ENCODE measurements at places on chromosomes 12 and 14.
A peak's percentile ranks its signal among the peaks of the same experiment; 100 is the strongest.

DNA sequence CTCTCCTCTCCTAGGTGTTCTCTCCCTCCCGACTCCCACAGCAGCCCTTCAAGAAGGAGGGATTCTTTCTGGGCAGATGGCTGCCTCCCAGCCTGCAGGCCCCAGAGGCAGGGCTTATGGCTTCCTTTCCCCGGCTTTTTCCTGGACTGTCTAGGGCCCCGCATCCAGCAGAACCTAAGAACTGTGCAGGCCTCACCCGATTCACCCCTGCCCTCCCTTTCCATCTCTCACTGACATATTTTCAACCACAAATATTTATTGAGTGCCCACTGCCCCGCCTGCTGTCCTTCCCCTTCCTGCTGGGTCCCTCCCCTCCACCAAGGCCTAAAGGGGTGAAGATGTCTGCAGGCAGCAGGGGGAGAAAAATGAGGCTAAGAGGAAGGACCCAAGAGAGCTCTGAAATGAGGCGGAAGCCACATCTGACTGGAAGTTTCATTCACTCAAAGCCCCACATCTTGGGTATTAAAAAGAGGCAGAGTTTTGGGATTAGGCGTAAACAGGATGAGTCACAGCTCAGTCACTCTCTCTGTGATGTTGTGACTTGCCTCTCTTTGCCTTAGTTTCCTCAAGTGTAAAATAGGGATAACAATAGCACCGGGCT lies 2.9 kb downstream of the SCNN1A start:
- DNase-seq, result no peak

DNA sequence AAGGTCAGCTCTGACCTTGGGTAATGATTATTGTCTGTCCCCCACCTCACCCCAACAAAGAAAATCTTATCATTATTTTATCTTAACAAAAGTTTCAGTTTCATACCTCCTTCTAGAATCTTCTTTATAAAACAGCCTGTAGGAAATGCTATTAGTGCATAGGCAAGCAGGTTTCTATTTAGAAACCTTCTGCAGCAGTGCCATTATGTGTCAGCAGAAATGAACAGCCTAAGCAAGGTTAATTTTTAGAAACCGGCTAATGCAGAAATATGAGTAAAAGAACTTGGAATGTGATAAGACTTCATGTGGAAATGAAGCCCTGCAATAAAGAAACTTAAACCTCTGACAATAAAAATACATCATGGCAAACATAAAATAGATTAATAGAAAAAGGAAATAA lies 814.4 kb downstream of the FSCB start:
- DNase-seq, result no peak

GRCh38 chr12:104957719-104958000 lies 430 bp downstream of the SLC41A2 start:
- no peak for DNase-seq

DNA sequence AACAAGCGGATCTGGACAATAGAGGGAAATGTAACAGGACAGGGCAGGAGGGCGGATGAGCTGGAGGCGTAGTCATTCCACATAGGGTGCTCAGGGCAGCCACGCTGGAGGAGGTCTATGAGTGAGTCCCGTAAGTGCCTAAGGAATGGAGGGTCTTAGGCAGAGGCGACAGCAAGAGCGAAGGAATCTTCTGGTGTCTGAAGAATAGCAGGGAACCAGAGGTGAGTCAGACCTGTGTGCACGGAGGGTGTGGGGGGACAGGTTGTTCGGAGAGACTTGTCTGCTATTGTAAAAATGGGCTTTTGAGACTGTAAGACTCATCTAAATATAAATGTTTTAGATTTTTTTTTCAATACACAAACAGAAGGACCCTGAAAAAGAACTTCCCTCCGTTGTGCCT lies 70.6 kb downstream of the SETD3 start:
- no peak for DNase-seq

GRCh38 chr12:97375310-97375709 lies 87.3 kb upstream of the RMST start:
- peak; percentile 46 for DNase-seq

GRCh38 chr12:92467886-92468285 lies 234.9 kb upstream of the PLEKHG7 start:
- DNase-seq, result no peak

GRCh38 chr12:27424631-27425230 lies 21.8 kb upstream of the SMCO2 start:
- no peak for DNase-seq

GRCh38 chr14:103492156-103492925 lies 30.3 kb downstream of the CKB start:
- DNase-seq, result no peak

- DNase-seq, result no peak
Measured at GRCh38 chr12:96255077-96255476, 60.9 kb downstream of the ELK3 start.

DNA sequence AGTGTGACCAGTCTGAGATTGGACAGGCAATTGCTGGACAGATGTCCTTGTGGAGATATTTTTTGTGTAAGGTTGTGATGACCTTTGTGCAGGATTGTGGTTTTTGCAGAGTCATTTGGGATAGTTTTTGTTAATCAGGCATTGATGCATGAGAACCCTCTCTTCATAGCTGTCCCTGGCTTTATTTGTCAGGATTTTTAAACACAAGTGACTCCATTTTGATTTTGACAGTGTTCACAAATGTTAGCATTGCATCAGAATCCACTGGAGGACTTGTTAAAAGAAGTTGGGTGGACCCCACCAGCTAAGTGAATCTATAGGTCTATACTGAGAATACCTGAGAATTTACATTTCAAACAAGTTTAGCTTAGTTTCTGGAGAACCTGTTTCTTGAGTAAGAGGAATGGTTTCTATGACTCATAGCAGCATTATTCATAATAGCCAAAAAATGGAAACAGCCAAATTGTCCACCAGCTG lies 11.8 kb downstream of the FNTB start:
- no peak for DNase-seq

GRCh38 chr12:11461433-11461832 lies 66.1 kb upstream of the PRB2 start:
- no peak for DNase-seq

GRCh38 chr14:100290607-100291304 lies 15.5 kb downstream of the SLC25A29 start:
- no peak for DNase-seq

DNA sequence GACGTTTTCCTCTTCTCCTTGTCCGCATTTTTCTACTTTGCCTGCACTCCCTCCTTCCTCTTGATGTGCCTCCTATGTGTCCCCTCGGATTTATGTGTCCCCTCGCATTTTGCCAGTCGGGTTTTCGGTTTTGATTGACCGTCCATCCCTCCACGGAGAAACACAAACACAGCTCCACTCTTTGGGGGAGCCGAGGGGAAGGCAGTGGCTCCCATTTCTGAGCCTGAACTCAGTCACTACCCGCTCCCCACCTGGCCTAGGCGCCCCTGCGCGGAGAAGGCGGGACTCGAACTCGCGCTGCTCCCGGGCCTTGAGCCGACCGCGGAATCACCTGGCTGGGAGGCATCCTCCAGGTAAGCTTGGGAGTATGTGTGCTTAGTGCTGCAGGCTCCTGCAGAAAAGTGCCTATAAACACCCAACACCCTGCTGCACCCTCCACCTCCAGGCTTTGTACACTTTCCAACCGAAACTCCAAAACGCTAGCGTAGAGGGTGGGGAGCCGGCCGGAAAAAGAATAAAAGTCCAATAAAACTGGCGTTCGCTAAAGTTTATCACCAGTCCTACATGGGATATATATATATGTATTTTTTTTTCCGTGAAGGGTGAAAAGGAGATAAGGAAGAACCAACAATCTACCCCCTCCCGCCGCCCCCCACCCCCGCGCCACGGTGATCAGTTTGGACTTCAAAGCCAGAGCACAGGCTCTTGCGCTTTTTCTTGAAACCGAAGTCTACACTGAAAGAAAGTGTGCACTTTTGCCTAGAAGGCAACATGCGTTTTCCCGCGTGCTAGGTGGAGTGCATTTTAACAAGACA lies 3.3 kb upstream of the CCND2 start:
- peak; percentile 50 for DNase-seq

DNA sequence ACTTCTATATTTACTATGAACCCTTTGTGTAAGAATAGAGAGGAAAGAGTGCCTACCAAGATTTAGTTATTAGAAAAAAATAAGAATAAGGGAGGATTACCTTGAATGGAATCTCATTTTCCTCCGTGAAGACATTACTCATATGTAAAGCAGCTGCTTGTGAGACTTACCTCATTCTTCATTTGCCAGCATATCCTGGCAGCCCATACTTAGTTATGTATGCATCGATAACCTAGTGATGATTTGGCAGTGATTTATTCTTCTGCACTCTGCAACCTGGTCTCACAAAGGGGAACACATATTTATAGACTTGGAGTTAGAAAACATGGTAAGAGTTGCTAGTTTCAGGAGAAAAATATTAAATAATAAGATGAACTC lies 56.8 kb downstream of the LRFN5 start:
- no peak for DNase-seq

GRCh38 chr14:102497998-102498677 lies 11.4 kb downstream of the ANKRD9 start:
- no peak for DNase-seq

- DNase-seq, result no peak
Measured at GRCh38 chr12:106125351-106126095, 13.2 kb downstream of the NUAK1 start.

- DNase-seq, result no peak
Measured at GRCh38 chr12:101792046-101792931, 38.5 kb downstream of the GNPTAB start.

DNA sequence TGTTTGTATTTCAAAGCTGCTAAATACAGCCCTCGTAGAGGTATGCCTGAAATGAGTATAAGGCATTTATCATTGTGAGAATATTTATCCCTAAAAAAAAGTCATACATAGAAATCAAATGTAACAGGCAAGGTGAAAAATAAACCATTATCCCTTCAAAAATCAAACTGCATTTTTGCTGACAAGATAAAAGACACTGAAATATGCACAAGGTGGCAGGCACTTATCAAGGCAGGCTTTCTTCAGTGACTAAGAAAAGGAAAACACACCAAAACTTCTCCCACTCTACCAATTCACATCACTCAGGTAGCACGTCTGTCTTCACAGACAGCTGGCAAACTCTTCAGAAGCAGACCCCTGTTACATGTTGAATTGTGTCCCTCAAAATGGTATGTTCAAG lies 23.6 kb downstream of the ARMH4 start:
- DNase-seq, result no peak

GRCh38 chr12:40016980-40017379 lies 88.9 kb downstream of the SLC2A13 start:
- DNase-seq, result no peak

DNA sequence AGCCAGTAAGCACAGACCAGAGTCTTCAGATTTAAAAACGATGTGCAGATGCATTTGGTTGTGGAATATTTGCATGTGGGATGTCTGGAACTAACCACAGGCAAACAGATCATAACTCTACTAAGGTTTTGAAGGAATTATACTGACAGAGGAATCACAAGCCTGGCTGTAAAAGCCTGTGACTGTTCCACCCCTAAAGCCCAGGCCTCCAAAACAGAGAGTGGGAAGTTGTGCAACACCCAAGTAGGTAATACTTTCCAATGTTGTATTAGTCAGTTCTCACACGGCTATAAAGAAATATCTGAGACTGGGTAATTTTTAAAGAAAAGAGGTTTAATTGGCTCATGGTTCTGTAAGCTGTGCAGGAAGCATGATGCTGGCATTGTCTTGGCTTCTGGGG lies 68.1 kb upstream of the DCD start:
- DNase-seq, result no peak

Measured in GM06990 (cell line).